ENCODE measurements at places on chromosomes 12 and 14.

- DNase-seq: peak; percentile 11
Observed at GRCh38 chr14:36583893-36584811, 1.7 kb upstream of the NKX2-8 start.

DNA sequence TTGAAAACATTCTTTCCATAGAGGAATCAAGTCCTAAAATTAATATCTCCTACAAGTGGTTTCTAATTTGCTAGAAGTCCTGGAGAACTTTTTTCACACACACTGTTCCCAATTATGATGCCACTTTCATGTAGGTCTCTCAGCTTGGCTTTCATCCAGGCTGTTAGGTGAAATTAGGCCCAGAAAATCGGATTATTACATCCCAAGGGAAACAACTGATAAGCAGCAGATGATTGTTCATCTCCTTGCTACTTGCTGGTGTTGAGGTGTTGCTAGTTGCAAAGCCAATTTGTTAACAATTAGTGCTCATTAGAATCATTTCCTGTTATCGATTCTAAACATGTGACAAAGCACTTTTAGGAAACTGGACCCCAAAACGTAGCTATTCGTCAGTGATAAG, 248.0 kb downstream of the PDZRN4 start:
- DNase-seq: no peak

- DNase-seq: peak; percentile 5
Observed at GRCh38 chr12:102009796-102010195, 52.0 kb downstream of the WASHC3 start.

DNA sequence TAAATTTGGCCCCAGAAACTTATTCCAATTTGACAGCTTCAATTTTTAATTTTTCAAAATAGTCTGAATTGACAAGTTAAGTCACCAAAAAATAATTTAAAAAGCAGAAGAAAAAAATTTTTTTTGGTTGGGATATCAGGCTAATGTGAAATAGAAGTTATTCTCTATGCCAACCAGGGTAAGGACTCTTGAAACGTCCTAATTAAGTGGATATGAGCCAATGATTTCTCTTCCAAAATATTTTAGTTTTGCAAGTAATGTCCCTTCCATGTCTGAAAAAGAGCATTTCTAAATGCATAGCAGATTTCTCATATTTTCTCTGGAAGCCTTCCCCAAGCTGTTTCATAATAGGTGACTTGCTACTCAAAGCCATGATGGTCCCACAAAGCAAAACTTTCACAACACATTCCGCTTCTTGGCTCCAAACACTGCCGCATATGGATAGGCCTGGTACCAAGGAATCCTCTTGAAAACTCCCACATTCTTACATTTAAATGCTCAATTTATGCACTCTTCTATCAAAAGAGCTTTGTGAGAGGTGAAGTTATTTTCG, 65.1 kb downstream of the SIX6 start:
- no peak for DNase-seq

GRCh38 chr12:66397574-66398290, 95.4 kb downstream of the HELB start:
- no peak for DNase-seq

- no peak for DNase-seq
Observed at GRCh38 chr14:80699861-80700260, 241.7 kb downstream of the CEP128 start.

DNA sequence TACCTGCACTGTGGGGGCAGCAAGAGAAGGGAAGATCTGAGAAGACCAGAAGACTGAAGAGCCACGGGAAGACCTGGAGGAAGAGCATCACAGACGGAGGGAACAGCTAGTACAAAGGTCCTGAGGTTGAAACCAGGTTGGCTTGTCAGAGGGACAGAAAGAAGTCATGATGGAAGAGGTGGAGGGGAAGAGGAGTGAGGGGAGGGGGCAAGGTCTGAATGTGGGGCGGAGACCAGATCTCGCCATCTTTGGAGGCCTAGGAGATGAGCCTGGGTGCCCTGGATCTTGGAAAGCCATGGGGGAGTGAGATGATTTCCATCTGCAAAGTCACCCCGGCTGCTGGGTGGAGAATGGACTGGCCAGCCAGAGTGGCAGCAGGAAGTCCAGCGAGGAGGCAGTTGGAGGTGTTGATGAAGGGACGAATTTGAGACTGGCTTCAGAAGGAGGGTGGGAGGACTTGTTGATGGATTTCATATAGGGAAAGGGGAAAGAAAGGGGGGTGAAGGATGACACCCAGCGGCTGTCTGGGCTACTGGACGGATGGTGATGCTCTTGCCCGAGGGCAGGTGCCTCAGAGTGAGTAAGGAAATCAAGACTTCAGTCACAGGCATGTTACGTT, 14.6 kb upstream of the UBC start:
- no peak for DNase-seq

GRCh38 chr12:75305412-75306332, 24.5 kb downstream of the CAPS2 start:
- no peak for DNase-seq

- peak; percentile 74 for DNase-seq
Observed at GRCh38 chr14:50001999-50002925, 109.4 kb downstream of the ARF6 start.

GRCh38 chr12:61138415-61138759, 1121.8 kb upstream of the USP15 start:
- DNase-seq: no peak

DNA sequence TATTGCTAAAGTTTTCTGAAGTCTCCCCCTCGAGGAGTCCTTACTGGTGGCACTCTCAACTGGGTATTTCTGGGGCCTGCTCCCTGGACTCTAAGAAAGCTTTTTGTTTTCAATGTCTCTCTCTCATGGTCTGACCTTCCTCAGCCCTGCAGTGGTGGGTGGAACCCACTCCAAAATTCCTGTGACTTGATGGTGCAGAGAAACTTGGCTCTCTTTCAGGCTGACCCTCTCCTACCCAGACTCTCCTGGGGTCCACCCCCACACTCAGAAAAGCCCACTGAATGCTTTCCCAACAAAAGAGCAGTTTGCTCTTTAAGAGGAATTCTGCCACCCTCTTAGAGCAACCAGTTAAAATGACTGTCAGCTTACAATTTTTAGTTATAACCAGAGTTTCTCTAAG, 967 bp upstream of the PTCSC3 start:
- DNase-seq: no peak
